ENCODE measurements at places on chromosomes 5 and 9. TPM values are rescaled to one million over a fixed set of nuclear protein-coding genes. Genes with fewer than 3 reads are reported as not detected.

DNA sequence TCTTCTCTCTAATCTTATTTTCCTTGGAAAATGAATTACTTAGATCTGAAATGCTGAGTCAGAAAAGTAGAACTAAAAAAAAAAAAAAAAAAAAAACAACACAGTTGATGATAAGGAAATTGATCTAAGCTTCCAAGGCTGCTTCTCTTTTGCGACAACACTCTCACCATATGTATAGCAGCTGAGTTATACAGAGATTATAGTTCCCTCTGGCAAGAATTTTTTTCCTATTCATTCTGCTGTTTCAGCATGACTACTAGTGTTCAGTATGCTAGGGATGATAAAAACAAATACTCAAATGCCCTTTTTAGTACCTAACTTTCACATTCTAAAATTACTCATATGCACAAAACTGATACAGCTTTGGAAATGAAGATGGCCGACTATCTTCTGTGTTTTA is 267.3 kb downstream of the MLLT3 start:
- DNase-seq: no peak
- no peaks in the 10 kb centered on the region for H3K4me1 ChIP-seq
- peaks cover 47% of the 10 kb centered on the region for H3K36me3 ChIP-seq

DNA sequence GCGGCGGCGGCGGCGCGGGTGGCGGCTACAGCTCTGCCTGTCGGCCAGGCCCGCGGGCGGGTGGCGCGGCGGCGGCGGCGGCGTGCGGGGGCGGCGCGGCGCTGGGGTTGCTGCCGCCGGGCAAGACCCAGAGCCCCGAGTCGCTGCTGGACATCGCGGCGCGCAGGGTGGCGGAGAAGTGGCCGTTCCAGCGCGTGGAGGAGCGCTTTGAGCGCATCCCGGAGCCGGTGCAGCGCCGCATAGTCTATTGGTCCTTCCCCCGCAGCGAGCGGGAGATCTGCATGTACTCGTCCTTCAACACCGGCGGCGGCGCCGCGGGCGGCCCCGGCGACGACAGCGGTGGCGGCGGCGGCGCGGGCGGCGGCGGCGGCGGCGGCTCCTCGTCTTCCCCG is 296 bp downstream of the ZSWIM6 start:
- no peak overlapping the region for H3K4me3 ChIP-seq
- H3K27me3 ChIP-seq: peaks cover 21% of the 10 kb centered on the region

GRCh38 chr5:113271015-113271414 is 163.8 kb downstream of the TSSK1B start:
- H3K27me3 ChIP-seq: no peaks in the 10 kb centered on the region
- no peak overlapping the region for H3K4me3 ChIP-seq
- H3K36me3 ChIP-seq: no peaks in the 10 kb centered on the region
- H3K27ac ChIP-seq: no peak overlapping the region
- peaks cover 3% of the 10 kb centered on the region for H3K4me1 ChIP-seq

GRCh38 chr5:175738126-175738525 is 80.3 kb downstream of the HRH2 start:
- no peaks in the 10 kb centered on the region for H3K4me1 ChIP-seq
- no peak for DNase-seq
- no peak overlapping the region for H3K27ac ChIP-seq
- H3K36me3 ChIP-seq: no peaks in the 10 kb centered on the region
- peaks cover 7% of the 10 kb centered on the region for H3K27me3 ChIP-seq

- no peaks in the 10 kb centered on the region for H3K4me1 ChIP-seq
- no peak overlapping the region for H3K4me3 ChIP-seq
- no peak overlapping the region for H3K27ac ChIP-seq
- no peak for DNase-seq
- no peaks in the 10 kb centered on the region for H3K36me3 ChIP-seq
- H3K27me3 ChIP-seq: no peaks in the 10 kb centered on the region
Measured at GRCh38 chr5:98433673-98434072, 339.8 kb upstream of the RGMB start.

- H3K27ac ChIP-seq: no peak within 1 kb of the TSS
- no peaks in the 10 kb centered on the region for H3K4me1 ChIP-seq
- no peak for DNase-seq
- H3K4me3 ChIP-seq: no peak within 1 kb of the TSS
Measured at GRCh38 chr9:25678147-25678666, at the start of gene TUSC1. Gene TUSC1 (minus strand): TSS chr9:25678444. CDS start chr9:25678312, 132 bp downstream.

GRCh38 chr9:97046228-97046627 is 7.3 kb upstream of the CTSV start:
- H3K36me3 ChIP-seq: no peaks in the 10 kb centered on the region
- H3K4me1 ChIP-seq: no peaks in the 10 kb centered on the region
- peaks cover 11% of the 10 kb centered on the region for H3K27me3 ChIP-seq
- no peak overlapping the region for H3K27ac ChIP-seq

DNA sequence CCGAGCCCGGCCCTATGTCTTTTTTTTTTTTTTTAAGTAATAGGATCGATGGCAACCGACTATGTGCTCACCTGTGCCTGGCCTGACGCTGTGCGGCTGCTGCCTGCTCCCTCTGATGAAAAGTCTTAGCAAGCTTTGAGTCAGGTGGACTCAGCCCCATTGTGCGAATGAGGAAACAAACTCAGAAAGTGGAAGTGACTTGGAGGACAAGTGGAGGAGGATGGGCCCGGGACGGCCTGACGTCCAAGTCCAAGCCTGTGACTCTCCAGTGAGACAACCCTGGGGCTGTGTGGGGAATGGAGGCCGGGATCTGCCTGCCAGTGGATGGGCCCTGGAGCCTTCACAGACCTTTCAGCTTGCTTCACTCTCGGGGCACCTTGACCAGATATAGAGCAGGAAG is 57.9 kb downstream of the EXD3 start:
- no peaks in the 10 kb centered on the region for H3K36me3 ChIP-seq
- DNase-seq: no peak
- H3K27me3 ChIP-seq: no peaks in the 10 kb centered on the region
- H3K4me1 ChIP-seq: no peaks in the 10 kb centered on the region
- no peak overlapping the region for H3K4me3 ChIP-seq

DNA sequence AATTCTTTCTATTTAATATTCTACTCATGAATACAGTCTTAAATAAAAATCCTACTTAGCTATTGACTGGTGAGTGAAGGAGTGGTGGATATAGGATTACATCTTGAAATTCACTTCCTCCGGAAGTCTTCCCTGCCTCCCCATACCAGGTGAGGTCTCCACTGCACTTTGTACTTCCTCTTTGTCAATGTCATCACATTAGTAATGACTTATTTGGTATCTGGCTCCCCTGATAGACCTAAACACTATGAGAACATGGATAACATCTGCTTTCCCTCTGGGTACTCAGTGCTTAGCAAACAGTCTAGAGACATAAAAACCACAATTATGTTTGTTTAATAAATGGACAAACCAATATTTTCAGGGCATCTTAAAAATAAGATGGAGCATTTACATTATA is 532.1 kb downstream of the PDE4D start:
- no peak overlapping the region for H3K27ac ChIP-seq
- no peak for DNase-seq
- H3K36me3 ChIP-seq: no peaks in the 10 kb centered on the region

The RPS14 gene
- polyA plus RNA-seq: 8,739 TPM

The DMRTA1 gene
- polyA plus RNA-seq: not detected

All from CD4-positive, CD25-positive, alpha-beta regulatory T cell (primary cell).